Spleen (tissue), 13 donors: ENCODE measurements at places on chromosomes 13 and 19. TPM values are rescaled to one million over a fixed set of nuclear protein-coding genes. Genes with fewer than 3 reads are reported as not detected.
A peak's percentile ranks its signal among the peaks of the same experiment; 100 is the strongest.

Gene CYP2F1
- not detected for total RNA-seq

Gene MIDN
- total RNA-seq, result 92.0 TPM

Gene ZIC2
- total RNA-seq, result not detected

Gene CALM3
- total RNA-seq, result 197 TPM

Gene FCGBP
- 18.9 TPM for total RNA-seq

Gene KLK2
- total RNA-seq, result 1.2 TPM

Gene FXYD3
- not detected for total RNA-seq

Gene KLK15
- total RNA-seq, result not detected

Gene TMEM59L
- not detected for total RNA-seq

Gene TNFRSF19
- total RNA-seq, result 5.6 TPM

Gene PRR12
- total RNA-seq, result 21.8 TPM

Gene KCNN1
- not detected for total RNA-seq

- DNase-seq, result no peak
These were observed 328.2 kb downstream of the HS6ST3 start for GRCh38 chr13:96417939-96418685.

DNA sequence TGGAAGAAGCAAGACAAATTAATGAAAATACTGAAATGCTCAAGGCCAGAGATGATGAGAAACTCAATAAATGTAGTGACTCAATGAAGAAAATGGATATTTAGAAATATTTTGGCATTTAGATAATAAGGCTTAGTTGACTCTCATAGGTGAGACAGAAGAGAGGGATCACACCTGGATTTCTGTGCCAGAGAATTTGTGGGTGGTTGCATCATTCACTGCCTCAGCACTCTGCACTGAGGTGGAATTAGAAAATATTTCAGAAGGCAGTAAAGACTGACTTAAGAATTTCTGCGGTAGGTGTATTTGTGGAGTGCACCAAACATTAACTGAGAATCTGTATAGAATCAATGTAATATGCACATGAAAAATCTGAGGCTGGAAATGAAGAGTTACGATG, 848.3 kb upstream of the PCDH9 start:
- DNase-seq, result no peak

GRCh38 chr13:29817604-29818378, 32.6 kb downstream of the UBL3 start:
- DNase-seq, result no peak

GRCh38 chr19:53927739-53928138, 18.7 kb downstream of the CACNG7 start:
- DNase-seq, result no peak

DNA sequence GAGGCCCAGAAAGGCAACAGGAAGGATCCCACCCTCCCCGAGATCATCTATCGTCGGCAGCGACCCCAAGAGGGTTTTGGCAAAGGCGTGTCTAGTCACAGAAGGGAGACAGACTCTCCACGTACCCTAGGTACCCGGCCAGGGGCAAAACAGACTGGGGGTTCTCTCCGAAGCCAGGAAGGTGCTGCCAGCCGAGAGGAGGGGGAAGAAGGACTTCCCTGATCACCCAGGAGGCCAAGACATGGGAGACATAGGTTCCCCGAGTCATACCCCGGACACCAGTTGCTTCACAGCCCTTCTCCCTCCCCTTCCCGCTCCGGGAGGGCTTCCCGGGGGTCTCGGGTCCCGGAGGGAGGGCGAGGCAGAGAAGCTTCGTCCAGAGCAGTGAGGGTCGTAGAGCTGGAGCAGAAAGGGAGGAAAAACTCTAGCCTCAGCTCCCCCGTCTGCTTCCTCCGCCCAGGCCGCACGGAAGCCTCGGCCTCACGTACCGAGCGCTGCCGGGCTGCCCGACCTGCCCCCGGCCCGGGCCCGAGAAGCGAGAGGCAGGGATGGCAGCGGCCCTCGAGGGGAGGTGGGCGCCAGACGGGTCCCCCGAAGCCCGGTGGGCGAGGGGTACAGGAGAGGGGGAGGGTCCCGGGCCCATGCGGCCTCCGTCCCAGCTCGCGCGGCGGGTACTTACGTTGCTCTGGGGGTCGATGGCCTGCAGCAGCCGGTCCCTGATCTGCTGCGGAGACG, 644 bp downstream of the MED26 start:
- no peak for DNase-seq

GRCh38 chr13:109380457-109380856, 405.9 kb downstream of the IRS2 start:
- DNase-seq, result no peak

GRCh38 chr19:44890366-44891015, 563 bp upstream of the TOMM40 start:
- DNase-seq, result peak; percentile 99

DNA sequence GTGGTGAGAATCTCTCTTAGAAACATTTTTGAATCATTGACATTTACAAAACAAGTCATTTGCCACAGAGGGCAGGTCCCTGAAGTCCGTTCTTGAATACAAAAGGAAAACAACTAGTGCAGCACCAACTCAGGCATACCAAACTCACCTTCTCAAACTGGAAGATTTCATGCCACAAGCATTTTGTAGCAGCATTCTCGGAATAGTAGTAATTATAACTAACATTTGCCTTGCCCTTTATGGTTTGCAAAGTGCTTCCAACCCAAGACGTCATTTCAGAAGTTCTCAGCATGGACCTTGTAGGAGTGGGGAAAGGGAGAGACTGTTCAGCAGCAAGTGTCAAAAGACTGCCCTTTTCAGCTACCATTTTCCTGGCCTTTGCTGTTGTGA, 344.6 kb downstream of the RFC3 start:
- DNase-seq, result no peak

- DNase-seq, result no peak
These were observed 31.8 kb downstream of the CACNG6 start for GRCh38 chr19:54023191-54023590.

DNA sequence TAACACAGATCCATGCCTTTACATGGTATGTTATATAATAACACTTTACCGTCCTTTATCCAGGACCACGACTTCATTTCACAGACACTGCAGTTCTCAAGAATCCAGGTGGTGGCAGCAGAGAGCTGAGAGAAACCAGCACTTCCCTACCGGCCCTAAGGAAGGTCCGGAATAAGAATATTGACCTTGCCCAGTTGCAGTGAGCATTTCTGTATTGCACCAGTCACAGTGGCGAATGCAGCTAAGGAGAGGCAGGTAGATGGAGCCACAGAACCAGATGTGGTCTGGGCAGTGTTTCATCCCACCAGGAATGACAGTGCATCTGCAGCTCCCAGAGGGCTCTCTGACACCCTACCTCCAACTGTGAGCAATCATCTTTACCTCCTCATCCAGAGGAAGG, 44.6 kb downstream of the ZNF787 start:
- DNase-seq, result peak; percentile 48

- peak; percentile 98 for DNase-seq
These were observed at the start of gene TOMM40 for GRCh38 chr19:44891016-44891882. Gene TOMM40 (plus strand): TSS chr19:44891254. CDS start chr19:44891416, 162 bp downstream.

DNA sequence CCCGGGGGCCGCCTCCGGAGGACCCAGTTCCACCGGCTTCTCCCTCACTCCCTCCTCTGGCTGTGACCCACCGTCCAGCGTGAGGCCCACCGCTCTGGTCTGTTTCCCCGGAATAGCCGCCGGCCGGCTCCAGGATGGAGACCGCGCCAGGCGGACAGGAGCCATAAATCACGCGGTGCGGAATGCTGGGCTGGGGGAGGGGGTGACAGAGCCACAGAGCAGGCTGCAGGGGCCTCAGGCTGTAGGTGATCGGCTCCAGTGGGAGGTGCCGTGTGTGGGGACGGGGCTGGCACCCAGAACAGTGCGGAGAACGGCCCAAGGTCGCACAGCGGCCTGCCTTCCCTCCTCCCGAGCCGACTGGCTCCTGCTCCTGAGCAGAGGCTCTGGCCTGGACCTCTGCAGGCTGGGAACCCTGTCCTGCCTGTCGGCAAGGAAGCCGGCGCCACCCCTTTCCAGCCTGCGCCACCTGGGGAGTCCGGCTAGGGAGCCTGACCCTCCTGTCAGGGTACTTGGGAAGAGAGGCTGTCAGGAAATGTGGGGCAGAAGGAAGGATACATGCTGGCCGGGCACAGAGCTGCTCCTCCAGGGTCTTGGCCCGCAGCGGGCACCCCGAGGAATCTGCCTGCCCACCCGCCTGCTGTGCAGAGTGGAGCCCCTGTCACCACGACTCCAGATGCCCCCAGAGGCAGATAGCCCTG, 8.3 kb downstream of the PIAS4 start:
- no peak for DNase-seq

DNA sequence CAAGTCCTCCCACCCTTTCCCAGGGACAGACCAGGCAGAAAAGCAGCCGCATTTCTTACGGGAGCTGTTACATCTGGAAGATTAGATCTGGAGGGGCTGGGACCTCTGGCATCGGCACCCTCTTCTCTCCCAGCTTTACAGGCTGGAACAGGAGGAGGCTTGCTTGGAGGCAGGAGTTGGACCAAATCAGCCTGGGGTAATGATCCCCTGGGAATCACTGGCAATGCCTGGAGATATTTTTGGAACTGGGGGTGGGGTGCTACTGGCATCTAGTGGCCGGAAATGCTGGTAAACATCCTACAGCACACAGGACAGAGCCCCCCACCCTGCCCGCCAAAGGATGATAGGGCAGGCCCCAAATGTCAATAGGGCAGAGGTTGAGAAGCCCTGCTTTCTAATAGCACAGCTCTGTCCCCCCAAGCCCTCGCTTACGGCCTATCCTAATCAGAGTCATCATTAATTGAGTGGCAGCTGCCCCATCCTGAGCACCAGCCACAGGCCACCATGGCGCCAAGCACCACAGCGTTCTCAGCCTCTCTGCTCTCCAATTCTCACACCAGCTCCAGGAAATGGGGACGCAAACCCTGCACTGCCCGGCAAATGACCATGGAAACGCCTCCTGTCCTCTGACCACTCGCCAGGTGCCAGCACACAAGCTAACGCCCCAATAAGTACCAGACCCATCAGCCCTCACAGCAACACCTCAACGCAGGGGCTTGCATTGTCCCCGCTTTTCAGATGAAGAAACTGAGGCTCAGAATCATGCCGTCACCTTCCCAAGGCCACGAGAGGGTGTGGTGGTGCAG, 20.6 kb downstream of the LRRC4B start:
- no peak for DNase-seq

DNA sequence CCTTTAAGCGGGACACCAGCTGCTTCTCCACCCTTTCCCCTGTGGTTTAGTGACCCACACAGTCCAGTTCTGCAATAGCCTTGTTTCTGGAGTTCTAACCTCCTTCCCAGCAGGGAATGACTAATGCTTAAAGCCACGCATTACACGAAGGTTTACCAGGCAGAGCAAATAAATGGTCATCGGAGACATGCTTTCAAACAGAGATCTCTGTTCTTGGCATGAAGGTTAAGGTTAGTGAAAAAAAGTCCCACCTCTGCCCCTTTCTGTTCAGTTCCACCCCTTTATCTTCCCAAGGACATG, 25.3 kb upstream of the MEDAG start:
- no peak for DNase-seq

DNA sequence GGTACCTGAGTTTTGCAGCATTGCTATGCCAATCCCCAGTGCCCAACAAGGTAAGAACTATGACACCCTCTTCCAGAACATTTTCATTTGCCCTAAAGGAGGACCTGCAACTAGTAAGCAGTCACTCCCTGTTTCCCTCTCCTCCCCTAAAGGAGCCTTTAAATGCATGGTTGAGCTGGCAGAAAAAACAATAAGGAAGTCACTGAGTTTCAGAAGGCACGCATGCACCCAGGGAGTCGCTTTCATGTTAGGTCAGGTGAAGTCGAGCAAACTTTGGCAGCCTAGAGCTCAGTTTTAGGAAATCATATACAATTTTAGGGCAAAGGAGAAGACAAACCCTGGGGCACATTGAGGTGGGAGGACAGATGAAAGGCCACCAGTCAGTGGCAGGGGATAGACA, 11.8 kb downstream of the NLRP11 start:
- DNase-seq, result no peak

- DNase-seq, result no peak
These were observed 11.2 kb downstream of the HAS1 start for GRCh38 chr19:51712461-51713081.

DNA sequence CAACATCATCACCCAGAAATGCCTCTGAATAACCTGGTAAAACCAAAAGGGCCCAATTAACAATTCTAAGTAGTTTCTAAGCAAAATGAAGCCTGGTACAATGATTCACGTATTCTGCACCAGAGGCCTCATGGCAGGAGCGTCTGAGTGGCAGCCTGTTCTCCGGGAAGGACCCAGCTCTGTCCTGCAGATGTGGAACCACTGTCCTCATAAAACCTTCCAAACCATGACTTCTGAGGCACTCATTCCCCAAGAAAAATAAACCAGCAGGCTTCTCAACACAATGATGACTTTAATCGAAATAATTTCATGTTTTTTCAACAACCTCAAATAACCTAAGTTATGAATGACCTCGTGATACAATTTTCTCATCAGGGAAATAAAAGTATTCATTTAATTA, 89.9 kb downstream of the STK24 start:
- DNase-seq, result no peak

GRCh38 chr19:35689836-35690235, 14.5 kb upstream of the ZBTB32 start:
- no peak for DNase-seq

DNA sequence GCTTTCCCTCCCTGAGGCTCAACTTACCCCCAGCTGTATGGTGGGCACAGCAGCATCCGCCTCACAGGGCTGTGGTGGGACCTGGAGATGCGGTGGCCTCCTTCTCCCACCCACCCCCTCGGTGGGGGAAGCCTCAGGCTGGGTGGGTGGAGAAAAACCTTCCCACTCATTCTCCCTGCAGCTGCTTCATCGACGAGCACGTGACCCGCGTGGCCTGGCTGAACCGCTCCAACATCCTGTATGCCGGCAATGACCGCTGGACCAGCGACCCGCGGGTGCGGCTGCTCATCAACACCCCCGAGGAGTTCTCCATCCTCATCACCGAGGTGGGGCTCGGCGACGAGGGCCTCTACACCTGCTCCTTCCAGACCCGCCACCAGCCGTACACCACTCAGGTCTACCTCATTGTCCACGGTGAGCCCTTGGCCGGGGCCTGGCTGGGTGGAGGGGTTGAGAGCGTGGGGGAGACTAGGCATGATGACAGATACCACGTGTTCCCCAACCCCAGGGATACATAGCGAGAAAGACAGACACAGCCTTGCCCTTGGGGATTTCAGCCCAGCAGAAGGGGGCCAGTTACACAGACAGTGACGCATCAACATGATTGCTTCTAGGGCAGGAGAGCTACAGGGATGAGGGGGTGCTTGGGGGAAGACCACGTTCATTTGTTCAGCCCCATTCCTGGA, 12.2 kb downstream of the IGLON5 start:
- peak; percentile 64 for DNase-seq

- no peak for DNase-seq
These were observed 58.4 kb downstream of the F2RL3 start for GRCh38 chr19:16946951-16947940.

GRCh38 chr13:111343186-111343805, 22.9 kb downstream of the TEX29 start:
- no peak for DNase-seq
